ENCODE measurements at places on chromosomes 1 and 21.

GRCh38 chr1:198295225-198295624, 138.4 kb downstream of the NEK7 start:
- DNase-seq: no peak

DNA sequence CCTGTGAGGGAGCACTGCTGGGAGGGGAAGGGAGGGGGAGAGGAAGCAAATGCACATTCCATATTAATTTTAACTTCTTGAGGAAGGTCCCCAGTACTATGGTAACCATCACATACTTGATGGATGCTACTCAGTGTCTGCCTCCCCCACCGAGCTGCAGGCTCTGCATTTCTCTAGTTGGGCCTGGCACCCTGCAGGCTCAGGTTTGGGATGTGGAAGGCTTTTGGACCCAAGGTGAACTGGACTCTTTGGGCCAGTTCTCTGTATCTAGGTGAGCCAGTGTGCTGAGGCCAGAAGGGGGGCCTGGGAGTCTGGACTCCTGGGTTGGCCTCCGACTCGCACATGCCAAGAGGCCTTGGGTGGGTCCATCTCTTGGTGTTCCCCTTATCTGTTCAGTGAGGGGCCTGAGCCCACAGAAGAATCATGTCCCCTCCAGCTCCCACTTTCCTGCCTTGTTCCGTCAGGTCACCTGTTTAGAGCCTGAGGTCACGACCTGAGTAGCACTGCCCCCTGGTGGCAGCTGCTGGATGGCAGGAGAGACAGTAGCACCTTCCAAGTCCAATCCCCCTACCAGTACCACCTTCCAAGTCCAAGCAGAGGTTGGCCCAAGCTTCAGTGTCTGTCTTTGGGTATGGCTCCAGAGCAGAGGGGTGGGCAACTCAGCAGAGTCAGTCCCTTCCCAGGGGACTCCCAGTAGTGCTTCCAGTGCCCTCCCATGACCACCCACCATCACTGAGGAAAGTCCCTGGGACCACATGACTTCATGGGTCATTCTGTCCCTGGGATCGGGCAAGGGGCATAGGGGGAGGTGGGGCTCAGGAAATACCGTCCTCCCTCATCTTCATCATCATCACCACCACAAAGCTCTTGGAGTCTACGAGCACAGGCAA, 241.8 kb downstream of the TRABD2B start:
- DNase-seq: no peak

DNA sequence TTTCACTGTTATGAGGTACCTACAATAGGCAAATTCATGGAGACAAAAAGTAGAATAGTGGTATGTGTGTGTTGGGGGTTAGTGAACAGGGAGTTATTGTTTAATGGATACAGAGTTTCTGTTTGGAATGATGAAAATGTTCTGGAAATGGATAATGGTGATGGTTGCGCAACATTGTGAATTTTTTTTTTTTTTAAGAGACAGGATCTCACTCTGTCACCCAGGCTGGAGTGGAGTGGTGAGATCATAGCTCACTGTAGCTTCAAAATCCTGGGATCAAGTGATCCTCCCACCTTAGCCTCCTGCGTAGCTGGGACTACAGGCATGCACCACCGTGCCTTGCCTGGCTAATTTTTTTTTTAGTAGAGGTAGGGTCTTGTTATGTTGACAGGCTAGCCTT, 34.5 kb upstream of the TRABD2B start:
- DNase-seq: no peak

DNA sequence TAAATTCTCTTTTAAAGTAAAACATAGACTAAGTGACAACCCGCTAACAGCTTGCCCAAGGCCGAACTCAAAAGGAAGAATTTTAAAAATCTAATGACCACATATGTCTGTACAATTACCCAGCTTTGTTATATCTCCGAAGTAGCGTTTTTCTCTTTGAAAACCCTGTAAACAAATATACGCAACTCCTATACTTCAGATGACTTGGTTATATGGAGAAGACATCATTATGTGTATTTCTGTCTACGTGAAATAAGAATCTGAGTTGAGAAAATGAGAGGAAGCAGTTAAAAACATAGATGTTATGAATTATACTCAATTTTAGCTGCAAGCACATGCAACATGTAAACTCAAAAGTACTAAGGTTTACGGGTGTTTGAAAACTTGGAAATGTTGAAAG, 2.0 kb downstream of the PBX1 start:
- DNase-seq: no peak

- no peak for DNase-seq
Measured at GRCh38 chr1:200336101-200336845, 73.6 kb downstream of the ZNF281 start.

GRCh38 chr1:202016022-202016810, 5.8 kb downstream of the ELF3 start:
- no peak for DNase-seq

GRCh38 chr1:173429471-173430402, 47.4 kb upstream of the PRDX6 start:
- DNase-seq: peak; percentile 82

- DNase-seq: no peak
Measured at GRCh38 chr1:40699787-40700186, 8.3 kb downstream of the NFYC start.

- DNase-seq: no peak
Measured at GRCh38 chr1:220873868-220874655, 5.2 kb upstream of the HLX start.

DNA sequence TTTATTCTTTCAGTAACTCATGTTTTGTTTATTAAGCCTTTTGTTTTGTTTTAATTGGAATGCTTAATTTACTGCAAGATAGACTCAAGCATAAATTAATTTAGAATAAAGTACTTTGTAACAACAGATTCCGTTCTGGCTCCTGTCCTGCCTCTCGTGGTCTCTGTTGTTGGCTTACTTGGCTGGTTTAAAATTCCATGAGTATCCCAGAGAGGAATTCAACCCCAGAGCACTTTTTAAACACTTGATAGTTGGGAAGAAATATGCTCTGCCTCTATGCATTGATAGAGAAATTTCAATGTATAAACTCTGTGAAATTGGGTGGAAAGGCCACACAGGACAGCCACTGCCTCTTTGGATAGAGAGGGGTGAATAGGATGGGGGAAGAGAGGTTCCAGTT, 89.7 kb downstream of the ATP5PO start:
- no peak for DNase-seq

GRCh38 chr1:99766378-99766800, at the start of gene FRRS1:
Gene FRRS1 (minus strand): TSS chr1:99766635. CDS start chr1:99748768, 17,867 bp downstream.
- no peak for DNase-seq

GRCh38 chr1:79760531-79760930, 754.0 kb upstream of the ADGRL4 start:
- DNase-seq: no peak

DNA sequence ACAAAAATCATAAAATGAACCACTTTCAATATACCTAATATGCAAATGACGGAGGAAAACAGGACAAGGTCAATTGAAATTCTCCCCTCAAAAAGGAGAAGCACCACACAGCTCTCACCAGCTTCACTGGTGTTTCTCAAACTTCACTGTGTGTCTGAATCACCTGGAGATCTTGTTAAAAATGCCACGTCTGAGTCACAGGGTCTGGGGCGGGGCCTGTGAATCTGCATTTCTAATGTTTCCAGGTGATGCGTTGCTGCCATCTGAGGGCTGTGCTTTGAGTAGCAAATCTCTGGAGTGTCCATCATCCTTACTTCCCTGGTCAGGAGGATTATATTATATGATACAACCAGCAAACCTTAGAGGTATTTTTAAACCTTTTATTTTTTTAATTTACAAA, 9.0 kb downstream of the CLDN19 start:
- no peak for DNase-seq

DNA sequence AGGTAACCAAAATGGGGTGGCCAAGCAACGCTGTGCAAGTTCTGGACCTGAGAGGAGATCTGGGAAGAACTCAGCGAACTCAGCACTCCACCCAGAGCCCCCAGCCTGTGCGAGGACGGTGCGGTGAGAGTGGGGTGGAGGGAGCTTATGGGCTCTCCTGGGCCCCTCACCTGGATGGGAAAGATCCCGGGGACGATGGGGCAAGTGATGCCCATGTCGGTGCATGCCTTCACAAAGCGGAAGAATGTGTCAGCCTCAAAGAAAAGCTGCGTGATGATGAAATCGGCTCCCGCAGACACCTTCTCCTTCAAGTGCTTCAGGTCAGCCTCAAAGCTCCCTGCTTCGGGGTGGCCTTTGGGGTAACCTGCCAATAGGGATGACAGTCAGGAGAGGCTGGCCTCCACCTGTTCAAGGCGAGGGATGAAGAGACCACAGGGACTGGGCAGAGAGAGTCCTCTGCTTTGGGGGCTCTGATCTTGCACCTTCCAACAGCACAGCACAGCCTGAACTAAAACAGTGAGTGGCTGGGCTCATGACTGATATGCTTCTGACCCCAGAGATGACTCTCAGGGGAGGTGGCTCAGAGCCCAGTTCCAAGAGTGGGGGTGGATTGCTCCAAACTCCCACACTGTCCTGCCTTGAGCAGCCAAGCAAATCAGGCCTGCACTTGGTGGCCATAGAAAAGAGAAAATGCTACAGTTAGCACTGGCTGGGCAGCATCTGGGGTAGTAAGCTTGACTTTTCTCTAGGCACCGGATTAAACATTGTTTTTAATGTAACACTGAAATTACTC, 9.5 kb downstream of the MTHFR start:
- no peak for DNase-seq

- no peak for DNase-seq
Measured at GRCh38 chr1:236348071-236348470, 46.0 kb upstream of the EDARADD start.

DNA sequence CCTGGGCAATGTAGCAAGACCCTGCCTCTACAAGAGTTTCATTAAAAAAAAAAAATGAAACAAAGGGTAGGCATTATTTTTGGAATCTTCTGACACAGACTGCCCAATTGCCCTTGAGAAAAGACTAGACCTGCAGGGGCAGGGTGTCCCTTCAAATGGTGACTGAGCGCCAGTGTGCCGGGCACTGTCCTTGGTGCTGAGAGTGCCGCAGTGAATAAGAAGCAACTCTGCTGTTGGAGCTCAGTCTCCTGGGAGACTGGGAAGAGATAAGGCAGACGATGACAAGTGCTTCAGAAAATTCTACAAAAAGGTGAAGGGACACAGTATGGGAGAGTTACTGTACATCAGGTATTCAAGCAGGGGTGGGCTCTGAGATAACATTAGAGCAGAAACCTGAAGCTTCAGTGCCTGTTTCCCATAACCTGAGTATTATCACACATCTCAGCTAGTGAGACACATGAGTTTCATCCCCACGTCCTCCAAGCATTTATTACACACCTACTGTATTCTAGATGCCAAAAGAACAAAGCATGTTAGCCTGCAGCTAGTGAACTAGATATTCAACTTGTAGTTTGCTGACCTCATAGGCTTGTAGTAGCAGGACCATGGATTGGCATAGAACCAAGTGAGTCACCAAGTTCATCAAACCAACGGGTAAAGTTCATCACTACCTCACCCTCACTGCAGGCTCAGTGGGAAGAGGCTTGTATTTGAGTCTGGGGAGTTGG, 18.4 kb upstream of the RPL11 start:
- DNase-seq: no peak

- DNase-seq: no peak
Measured at GRCh38 chr1:190897233-190897632, 419.6 kb upstream of the BRINP3 start.

DNA sequence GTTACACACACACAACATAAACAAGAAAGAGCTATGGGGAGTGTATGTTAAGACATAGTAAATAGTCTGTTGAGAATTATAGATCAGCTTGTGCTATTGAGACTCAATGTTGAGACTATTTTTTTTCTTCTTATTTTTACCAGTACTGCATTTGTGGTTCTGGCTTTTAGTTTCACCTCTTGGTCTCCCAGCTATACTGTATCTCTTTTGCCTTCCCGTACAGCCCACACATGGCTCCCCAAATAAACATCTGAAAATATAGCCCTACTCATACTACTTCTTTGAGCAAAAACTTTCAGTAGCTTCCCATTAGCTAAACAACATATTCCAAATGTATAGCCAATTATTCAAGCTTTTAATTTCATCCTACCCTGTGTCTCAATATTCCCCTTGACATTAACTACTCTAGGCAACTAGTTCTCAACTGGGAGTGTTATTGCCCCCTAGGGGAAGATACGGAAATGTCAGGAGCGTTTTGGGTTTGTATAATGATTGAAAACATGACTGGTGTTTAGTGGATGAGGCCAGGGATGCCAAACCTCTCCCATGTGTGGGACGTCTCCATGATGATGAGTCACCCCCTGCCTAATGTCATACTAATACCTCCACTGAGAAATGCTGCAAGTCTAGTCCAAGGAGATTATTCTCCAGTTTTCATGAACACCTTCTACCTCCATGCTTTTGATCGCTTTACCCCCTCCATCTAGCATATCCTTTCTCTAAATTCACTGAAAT, 6.8 kb downstream of the RPE65 start:
- DNase-seq: no peak

GRCh38 chr1:221509575-221510355, 232.1 kb downstream of the DUSP10 start:
- DNase-seq: no peak

- DNase-seq: no peak
Measured at GRCh38 chr1:163273766-163274441, 47.9 kb upstream of the NUF2 start.

DNA sequence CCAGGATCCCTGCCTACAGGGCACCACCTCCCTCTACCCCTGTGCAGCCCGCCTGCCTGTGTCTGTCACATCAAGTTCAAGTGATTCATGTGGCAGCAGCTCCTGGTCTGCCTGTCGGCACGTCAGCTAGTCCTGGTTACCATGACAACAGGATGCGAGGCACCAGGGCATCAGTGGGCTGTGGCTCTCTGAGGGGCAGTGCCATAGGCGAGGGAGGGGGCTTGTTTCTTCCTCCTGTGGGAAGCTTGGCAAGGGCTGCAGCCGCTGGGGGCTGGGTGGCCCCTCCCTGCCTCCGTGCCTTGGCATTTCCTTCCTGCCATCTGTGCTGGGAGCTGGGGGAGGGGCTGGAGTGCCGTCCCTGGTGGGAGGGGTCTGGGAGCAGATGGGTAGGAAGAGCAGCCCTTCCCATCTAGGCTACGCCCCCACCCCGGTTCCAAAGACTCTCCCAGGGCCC, 43.1 kb downstream of the FOXO6 start:
- no peak for DNase-seq

GRCh38 chr1:187948170-187948794, 1119.5 kb downstream of the PLA2G4A start:
- no peak for DNase-seq

GRCh38 chr1:204925701-204926100, 55.0 kb downstream of the NFASC start:
- no peak for DNase-seq

- DNase-seq: no peak
Measured at GRCh38 chr1:175889848-175890247, 146.5 kb upstream of the TNR start.

DNA sequence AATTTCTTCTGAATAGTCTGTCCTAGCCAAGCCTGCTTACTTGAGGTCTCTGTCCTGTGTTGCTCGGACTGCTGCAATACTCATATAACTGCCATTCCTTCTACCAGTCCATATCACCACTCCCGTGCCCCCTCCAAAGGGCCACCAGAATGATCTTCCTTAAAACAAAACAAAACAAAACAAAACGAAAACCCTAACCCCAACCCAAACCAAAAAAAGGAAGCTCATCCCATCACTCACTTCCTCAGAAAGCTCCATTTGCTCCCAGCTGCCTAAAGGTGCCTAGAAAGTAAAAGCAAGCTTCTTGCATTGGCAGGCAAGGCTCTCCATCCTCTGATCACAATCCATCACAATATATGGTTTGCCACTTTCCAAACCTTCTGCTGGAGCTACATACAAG, 20.3 kb downstream of the USP24 start:
- no peak for DNase-seq
